ENCODE measurements at places on chromosomes 5 and 9.
A peak's percentile ranks its signal among the peaks of the same experiment; 100 is the strongest.

- no peak for DNase-seq
Measured at GRCh38 chr5:144040615-144041305, 129.7 kb downstream of the YIPF5 start.

- no peak for DNase-seq
Measured at GRCh38 chr5:55055183-55055582, 31.1 kb downstream of the GZMK start.

DNA sequence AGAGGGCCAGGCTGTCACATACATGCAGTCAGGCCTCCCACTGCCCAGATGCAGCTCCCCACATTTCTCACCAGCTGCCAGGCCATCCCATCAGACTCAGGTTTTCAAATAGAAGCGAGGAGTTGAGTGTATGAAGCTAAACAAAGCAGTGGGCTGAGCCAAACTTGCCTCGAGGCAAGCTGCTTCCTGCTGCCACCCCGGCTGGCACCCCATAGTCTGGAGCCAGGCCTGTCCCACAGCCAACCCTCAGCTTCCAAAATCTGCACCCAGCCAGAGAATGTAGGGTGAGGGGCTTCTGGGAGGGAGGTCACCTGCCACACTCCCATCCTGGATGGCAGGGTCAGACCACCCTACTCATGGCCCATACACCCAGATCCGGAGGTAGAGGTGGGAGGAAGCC lies 22.3 kb upstream of the ALDH1B1 start:
- no peak for DNase-seq

DNA sequence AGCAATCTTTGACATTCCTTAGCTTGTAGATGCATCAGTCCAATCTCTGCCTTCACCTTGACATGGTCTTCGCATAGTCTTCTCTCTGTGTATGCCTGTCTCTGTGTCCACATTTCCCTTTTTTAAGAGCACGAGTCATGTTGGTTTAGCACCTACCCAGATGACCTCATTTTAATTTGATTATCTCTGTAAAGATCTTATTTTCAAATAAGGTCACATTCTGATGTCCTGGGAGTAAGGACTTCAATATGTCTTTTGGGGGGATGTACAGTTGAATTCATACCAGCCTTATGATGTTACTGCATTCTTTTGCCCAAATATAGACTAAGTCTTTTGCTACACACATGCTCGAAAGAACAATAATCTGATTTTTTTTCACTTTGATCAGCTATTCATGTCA lies 6.9 kb downstream of the KCTD16 start:
- no peak for DNase-seq

DNA sequence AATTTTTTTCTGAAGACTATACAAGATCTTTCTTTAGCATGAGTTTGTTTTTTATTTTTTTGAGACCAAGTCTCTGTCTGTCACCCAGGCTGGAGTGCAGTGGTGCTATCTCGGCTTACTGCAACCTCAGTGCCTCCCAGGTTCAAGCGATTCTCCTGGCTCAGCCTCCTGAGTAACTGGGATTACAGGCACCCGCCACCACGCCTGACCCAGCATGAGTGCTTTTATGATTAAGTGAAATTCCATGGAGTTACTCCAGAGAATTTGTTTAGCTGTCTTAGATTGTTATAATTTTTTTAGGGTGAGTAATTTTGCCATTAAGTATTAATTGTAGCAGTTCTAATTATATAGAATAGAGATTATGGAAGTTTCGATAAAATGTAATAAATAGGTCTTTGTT lies 14.3 kb downstream of the YTHDC2 start:
- no peak for DNase-seq

DNA sequence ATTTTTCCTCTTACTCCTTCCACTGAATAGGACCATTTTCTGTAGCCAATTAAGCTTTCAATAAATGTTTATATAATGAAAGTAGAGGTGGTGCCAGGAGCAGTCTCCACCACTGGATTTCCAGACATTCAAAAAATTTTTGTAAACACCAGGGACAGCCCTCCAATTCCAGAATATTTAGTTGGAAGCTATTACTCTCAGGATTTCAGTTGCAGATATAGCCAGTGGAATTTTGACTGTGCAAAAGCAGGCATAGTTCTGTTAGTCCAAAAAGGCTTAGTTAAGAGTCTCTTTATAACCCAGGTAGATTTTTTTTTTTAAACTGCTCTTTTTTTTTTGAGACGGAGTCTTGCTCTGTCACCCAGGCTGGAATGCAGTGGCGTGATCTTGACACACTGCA lies 138.1 kb upstream of the DMRT1 start:
- DNase-seq, result no peak

- DNase-seq, result no peak
Measured at GRCh38 chr5:152187668-152188067, 217.4 kb downstream of the NMUR2 start.

DNA sequence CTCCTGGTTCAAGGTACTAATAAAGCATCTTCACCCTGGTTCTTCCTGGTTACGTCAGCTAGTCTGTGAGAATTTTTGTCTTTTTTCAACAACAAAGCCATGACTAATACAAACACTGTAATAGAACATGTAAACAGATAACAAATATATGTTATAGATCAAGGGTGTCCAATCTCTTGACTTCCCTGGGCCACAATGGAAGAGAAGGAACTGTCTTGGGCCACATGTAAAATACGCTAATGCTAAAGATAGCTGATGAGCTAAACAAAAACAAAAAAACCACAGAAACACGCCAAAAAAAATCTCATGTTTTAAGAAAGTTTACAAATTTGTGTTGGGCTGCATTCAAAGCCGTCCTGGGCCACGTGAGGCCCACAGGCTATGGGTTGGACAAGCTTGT lies 124.5 kb upstream of the GNA14 start:
- DNase-seq, result no peak

GRCh38 chr5:56354836-56355235 lies 121.7 kb upstream of the ANKRD55 start:
- DNase-seq, result no peak

DNA sequence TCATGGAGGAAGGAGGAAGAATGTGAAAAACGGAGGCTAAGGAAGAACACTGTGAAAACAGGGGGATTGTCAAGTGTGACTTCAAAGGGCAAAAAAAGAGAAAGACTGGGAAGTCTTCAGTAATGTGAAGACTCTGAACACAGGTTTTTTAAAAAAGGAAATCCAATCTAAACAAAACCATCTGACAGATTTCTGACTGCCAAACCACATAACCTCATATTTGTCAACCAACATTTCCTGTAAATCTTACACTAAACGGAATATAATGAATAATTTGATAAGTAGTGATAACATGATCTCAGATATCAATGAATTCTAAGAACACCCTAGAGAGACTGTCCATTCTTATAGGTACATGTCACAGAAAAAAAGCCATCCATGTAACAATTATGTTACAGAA lies 124.7 kb downstream of the FBN2 start:
- DNase-seq, result no peak

DNA sequence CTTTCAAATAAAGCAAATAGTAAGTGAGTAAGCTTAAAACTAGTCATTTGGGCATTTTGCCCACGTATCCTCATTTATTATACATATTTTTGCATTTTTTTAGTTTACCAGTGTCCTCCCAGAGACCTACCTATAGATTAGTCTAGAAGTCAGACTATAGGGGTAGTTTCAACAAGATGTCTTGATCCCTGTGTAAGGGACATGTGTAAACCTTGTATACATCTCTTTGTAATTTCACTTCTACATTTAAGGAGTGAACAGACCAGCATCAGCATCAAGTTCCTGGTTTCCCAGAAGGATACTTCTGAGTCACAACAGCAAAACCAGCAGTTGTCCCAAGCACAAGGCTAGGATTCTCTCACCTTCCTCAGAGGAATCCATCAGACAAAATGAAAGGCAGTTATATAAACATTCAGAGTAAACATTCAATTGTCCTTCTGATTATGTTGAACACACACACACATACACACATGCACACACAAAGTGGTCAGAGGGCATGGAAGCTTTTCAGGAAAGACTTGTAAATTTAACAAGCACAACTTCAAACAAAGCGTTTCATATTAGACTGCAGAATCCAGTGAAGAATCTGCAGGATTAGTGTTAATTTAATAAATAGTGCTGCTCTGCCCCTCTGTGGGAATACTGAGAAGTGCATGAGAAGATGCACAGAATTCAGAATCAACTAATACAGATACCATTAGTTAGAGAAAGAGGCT lies 55.4 kb downstream of the HINT1 start:
- DNase-seq, result peak; percentile 4

DNA sequence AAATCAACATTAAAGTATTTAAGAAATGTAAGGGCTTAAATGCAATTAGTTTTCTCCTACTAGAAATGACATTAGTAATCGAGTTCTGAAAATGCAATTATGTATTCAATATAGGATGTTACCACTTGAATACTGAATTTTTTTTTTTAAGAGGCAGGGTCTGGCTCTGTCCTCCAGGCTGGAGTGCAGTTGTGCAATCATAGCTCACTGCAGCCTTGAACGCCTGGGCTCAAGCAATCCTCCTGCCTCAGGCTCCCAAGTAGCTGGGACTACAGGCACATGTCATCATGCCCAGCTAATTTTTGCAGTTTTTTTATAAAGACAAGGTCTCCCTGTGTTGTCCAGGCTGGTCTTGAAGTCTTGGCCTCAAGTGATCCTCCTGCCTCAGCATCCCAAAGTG lies 1.5 kb downstream of the CDC20B start:
- DNase-seq, result no peak

DNA sequence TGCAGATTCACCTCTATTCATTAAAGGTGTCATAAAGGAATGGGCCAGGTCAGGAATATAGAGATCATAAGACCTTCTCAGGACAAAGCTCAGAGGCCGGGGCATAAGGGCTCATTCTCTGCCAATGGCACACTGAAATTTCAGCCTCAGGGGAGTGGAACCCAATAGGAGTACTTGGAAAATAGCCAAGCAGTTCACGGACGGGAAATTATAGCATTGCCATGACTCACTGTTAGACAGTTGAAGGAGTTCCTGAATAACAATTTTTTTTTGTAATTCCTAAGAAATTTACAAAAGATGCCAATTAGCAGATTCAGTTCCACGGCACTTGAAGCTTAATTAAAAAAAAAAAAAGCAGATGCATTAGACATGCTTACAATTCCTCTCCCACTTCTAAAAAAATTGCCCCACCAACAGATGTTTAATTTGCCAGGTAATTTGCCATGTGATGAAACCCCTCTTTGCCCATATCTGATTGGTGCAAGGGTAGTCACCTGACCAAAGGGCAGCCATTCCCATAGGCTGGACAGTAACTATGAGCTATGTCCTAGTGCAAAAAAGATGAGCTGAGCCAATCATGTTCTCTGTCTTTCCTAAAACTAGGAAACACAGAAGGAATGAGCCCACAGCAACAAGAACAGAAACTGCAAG lies 58.6 kb downstream of the PTCD2 start:
- DNase-seq, result no peak

DNA sequence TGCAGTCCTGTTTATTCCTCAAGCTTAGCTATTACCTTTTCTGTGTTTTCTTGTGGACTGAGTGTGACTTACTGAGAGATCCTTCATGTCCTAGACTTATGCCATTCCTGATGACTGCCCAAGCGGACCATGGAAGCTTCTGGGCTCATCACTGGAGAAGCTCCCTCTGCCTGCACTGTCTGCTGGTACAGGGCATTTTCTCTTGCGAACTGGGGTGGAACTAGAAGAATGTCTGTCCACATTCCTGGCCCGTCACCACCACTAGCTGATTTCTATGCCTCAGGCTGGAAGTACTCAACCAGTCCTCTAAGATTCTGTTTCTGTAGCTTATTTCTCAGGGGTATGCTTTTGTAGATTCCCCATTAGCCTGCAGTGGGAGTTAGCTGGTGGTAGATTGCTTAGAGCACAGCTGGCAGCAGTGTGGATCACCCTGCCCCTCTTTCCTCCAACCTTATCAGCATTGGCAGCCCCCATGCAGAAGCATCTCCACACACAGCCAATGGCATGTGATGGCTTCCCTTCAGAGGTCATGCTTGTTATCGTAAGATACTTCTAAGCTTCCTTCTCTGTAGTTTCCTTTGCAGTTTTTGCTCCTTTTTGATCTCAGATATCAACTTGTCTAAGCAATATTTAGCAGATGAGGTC lies 12.4 kb downstream of the SLC36A1 start:
- DNase-seq, result no peak

All from stimulated activated CD4-positive, alpha-beta T cell treated with anti-CD3 and anti-CD28 coated beads, Interleukin-1b, Interleukin-23, amount 100 ng/mL, for 4 hours (primary cell).